ENCODE measurements at places on chromosomes 16 and 17. TPM values are rescaled to one million over a fixed set of nuclear protein-coding genes. Genes with fewer than 3 reads are reported as not detected.

Gene LLGL1
- total RNA-seq, result 53.2 TPM

Gene PTGES3L
- total RNA-seq, result 1.5 TPM

Gene MT1M
- 4.0 TPM for total RNA-seq

Gene SDK2
- 12.6 TPM for total RNA-seq

Gene KRT26
- total RNA-seq, result not detected

Gene PROCA1
- total RNA-seq, result 2.9 TPM

Gene TOX3
- total RNA-seq, result 6.3 TPM

Gene DHRS7C
- not detected for total RNA-seq

- no peak overlapping the region for H3K27ac ChIP-seq
- no peaks in the 10 kb centered on the region for H3K36me3 ChIP-seq
- peaks cover 52% of the 10 kb centered on the region for H3K27me3 ChIP-seq
- H3K4me1 ChIP-seq, result peaks cover 14% of the 10 kb centered on the region
Measured at GRCh38 chr17:47735536-47736011, 2.5 kb downstream of the TBX21 start.

- no peak overlapping the region for H3K27ac ChIP-seq
- no peaks in the 10 kb centered on the region for H3K27me3 ChIP-seq
- no peak for DNase-seq
Measured at GRCh38 chr16:87895641-87896141, 26.4 kb upstream of the SLC7A5 start.

DNA sequence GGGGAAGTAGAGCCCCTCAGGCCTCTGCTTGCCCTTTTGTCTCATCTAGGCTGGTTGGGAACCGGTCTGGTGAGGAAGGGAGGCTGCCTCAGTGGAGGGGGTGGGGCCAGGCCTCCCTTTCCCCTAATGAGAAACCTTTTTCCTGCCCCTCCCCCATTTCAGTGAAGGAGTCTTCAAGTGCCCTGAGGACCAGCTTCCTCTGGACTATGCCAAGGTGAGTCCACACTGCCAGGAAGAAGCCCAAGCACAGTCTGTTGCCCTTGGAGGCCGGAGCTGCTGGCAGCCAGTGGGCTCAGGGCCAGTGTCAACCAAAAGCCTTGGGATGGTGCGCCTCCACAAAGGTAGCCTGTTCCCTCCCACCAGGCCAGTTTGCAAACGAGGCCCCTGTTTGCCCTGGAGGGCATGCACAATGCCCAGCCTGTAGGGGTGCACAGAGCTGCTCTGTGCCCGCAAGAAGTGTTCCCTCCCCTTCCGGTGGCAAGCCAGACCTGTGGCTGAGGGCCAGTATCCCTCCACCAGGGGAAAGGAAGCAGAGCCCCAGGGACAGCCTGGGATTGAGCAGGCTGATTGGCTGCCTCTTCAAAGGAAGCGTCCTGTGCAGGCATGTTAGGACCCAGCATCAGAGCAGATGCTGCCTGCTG lies 3.4 kb downstream of the TRAF4 start:
- H3K36me3 ChIP-seq, result peaks cover 69% of the 10 kb centered on the region
- no peaks in the 10 kb centered on the region for H3K27me3 ChIP-seq
- DNase-seq, result no peak

- peak; percentile 90 for DNase-seq
- H3K27me3 ChIP-seq, result no peaks in the 10 kb centered on the region
- no peak overlapping the region for H3K4me3 ChIP-seq
- peaks cover 3% of the 10 kb centered on the region for H3K36me3 ChIP-seq
- H3K4me1 ChIP-seq, result peaks cover 42% of the 10 kb centered on the region
Measured at GRCh38 chr16:1125471-1125870, 27.4 kb upstream of the CACNA1H start.

DNA sequence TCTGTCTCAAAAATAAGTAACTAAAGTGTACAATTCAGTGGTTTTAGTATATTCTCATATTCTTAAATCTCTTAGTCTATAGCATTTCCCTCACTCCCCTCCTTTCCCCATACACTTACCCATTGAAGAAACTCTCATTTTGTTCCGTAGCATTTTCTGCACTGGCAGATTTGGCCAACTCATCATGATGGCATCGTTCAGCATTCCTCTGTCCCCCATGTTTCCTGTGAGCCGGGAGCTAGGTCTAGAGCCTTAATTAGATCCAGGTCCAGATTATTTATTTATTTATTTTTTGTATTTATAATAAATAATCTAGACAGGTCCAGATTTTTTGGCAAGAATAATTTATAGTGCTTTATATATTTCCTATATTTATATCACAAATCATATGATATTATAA lies 31.0 kb downstream of the HEATR3 start:
- no peak for DNase-seq
- no peak overlapping the region for H3K27ac ChIP-seq

DNA sequence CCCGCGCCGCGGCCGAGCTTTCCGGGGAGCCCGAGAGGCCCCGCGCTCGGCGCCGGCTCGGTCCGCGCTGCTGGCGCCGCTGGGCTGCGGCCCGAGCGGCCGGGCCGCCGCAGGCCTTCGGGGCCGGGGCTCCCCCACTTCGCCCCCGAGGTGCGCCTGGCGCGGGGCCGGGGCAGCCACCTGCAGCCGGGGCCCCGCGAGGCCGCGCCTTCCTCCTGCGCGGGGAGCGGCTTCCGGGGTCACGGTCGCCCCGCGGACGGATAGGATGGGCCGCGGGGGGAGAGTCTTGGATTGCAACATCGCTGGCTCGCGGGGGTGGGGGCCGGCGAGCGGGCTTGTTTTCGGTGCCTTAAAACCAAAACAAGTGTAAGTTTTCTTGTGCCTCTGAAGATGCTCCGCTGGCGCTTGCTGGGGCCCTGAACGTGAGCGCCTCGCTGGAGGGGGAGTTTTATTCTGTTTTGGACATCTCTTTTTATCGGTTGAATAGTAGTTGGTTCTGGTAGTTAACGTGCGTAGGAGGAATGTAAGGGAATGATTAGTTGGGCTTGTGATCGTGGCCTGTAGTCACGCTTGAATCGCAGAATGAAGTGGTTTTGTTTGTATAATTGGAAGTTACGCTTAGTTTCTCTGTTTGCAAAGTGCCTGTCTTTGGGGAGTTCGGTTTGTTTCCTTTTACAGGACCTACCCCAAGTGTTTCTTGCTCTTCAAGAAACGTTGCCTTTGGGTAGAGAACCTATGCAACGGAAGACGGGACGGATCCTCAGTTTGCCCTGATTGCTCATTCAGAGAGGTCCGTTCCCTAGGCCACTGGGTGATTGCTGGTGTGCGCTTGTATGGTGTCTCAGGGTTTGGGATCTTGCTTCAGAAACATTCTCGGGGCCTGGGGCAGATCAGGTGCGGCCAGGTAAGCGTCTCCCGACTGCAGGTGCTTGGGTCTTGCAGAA lies 724 bp downstream of the UBE2I start:
- H3K27me3 ChIP-seq, result no peaks in the 10 kb centered on the region
- H3K36me3 ChIP-seq, result peaks cover 42% of the 10 kb centered on the region
- H3K4me1 ChIP-seq, result peaks cover 32% of the 10 kb centered on the region
- peak overlapping the region; percentile 71 for H3K4me3 ChIP-seq
- no peak for DNase-seq
- H3K27ac ChIP-seq, result no peak overlapping the region

GRCh38 chr16:12661656-12662172 lies 142.0 kb downstream of the CPPED1 start:
- H3K27me3 ChIP-seq, result no peaks in the 10 kb centered on the region
- no peak overlapping the region for H3K27ac ChIP-seq
- no peaks in the 10 kb centered on the region for H3K36me3 ChIP-seq
- no peak for DNase-seq
- no peaks in the 10 kb centered on the region for H3K4me1 ChIP-seq
- no peak overlapping the region for H3K4me3 ChIP-seq

- peaks cover 40% of the 10 kb centered on the region for H3K36me3 ChIP-seq
- no peak overlapping the region for H3K27ac ChIP-seq
- H3K4me3 ChIP-seq, result no peak overlapping the region
- peaks cover 75% of the 10 kb centered on the region for H3K4me1 ChIP-seq
Measured at GRCh38 chr17:17568772-17569195, 22.7 kb downstream of the PEMT start.

DNA sequence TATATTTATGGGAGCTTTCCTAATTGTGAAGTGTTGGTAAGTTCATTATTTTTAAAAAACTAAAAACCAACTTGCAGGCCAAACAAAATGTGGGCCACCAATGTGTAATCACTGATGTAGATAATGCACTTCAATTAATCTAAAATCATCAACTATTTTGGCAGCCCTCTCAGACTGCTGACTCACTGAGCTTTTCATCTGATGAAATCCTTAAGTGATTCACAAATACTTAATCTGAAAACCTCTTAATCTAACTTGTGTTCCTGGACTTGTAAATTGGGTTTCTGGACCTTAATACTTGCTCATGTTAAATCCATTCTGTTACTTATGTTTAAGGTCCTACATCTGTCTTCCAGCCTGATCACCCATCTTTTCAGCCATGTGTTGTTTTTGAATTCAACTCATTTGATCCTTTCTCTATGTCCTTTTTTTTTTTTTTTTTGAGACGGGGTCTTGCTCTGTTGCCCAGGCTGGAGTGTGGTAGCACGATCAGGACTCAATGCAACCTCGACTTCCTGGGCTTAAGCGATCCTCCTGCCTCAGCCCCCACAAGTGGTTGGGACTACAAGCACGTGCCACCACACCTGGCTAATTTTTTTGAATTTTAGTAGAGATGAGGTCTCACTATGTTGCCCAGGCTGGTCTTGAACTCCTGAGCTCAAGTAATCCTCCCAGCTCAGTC lies 39.0 kb downstream of the PRKCB start:
- no peak for DNase-seq
- H3K27me3 ChIP-seq, result no peaks in the 10 kb centered on the region
- H3K4me3 ChIP-seq, result no peak overlapping the region
- no peaks in the 10 kb centered on the region for H3K4me1 ChIP-seq

DNA sequence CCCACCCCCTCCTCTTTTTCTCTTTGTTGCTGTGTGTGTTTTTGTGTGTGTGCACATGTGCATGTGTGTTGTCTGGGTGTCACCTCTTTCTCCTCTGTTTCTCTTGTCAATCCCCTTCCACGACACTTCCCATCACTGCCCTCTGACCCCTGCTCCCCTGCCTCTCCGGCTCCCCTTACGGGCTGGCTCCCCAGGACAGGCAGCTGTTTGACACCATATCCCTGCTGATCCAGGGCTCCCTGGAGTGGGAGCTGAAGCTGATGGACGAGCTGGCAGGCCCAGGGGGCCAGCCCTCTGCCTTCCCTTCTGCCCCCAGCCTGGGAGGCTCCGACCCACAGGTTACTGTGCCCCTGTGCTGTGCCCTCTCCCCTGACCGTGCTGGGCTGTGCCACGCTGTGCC lies 15.2 kb upstream of the ABCC3 start:
- no peak overlapping the region for H3K27ac ChIP-seq
- DNase-seq, result no peak
- H3K4me3 ChIP-seq, result no peak overlapping the region
- H3K4me1 ChIP-seq, result peaks cover 34% of the 10 kb centered on the region
- H3K36me3 ChIP-seq, result peaks cover 61% of the 10 kb centered on the region

GRCh38 chr17:76014925-76015261 lies 12.2 kb downstream of the EVPL start:
- peaks cover 5% of the 10 kb centered on the region for H3K36me3 ChIP-seq
- no peak overlapping the region for H3K27ac ChIP-seq
- H3K4me3 ChIP-seq, result no peak overlapping the region
- peaks cover 10% of the 10 kb centered on the region for H3K4me1 ChIP-seq
- no peaks in the 10 kb centered on the region for H3K27me3 ChIP-seq

DNA sequence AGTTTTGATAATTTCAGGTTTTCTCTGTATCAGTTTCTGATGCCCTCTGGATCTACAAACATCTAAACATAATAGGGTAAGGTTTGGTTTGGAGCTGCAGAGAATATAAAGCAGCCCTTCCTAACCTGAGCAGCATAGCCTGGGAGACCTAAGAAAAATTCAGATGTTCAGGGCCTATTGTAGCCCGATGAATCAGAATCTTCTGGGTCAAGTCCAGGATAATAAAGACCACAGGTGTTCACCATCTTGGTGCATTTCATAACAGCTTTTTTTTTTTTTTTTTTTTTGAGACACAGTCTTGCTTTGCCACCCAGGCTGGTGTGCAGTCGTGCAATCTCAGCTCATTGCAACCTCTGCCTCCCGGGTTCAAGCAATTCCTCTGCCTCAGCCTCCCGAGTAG lies 19.7 kb upstream of the ARHGAP17 start:
- H3K27me3 ChIP-seq, result no peaks in the 10 kb centered on the region
- H3K4me1 ChIP-seq, result peaks cover 13% of the 10 kb centered on the region
- H3K4me3 ChIP-seq, result no peak overlapping the region
- H3K36me3 ChIP-seq, result peaks cover 3% of the 10 kb centered on the region
- DNase-seq, result no peak

GRCh38 chr17:72075995-72076677 lies 44.7 kb upstream of the SOX9 start:
- DNase-seq, result no peak
- no peaks in the 10 kb centered on the region for H3K27me3 ChIP-seq
- H3K27ac ChIP-seq, result no peak overlapping the region

DNA sequence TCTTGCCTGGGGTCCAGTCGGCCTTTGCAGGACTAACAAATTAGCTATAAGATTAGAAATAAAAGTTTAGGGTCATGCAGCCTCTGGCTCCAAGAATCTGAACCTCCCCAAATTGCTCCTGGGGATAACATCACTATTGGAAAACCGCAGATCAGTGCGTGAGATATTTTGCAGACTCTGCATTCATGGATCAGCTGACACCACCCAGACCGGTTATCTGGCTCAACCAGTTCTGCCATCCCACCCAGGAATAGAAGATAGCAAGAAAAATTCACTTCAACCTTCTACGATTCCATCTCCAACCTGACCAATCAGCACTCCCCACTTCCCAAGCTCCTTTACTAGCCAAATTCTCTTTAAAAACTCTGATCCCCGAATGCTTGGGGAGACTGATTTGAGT lies 4.3 kb upstream of the PGS1 start:
- H3K4me1 ChIP-seq, result peaks cover 10% of the 10 kb centered on the region
- DNase-seq, result no peak
- peaks cover 4% of the 10 kb centered on the region for H3K27me3 ChIP-seq
- H3K4me3 ChIP-seq, result no peak overlapping the region

- H3K4me1 ChIP-seq, result no peaks in the 10 kb centered on the region
- H3K4me3 ChIP-seq, result no peak overlapping the region
- no peaks in the 10 kb centered on the region for H3K27me3 ChIP-seq
- H3K36me3 ChIP-seq, result no peaks in the 10 kb centered on the region
- no peak overlapping the region for H3K27ac ChIP-seq
Measured at GRCh38 chr17:70390049-70390448, 220.7 kb downstream of the KCNJ2 start.

All from spinal cord (tissue), 10 donors.